ENCODE measurements at places on chromosomes 4 and X.

DNA sequence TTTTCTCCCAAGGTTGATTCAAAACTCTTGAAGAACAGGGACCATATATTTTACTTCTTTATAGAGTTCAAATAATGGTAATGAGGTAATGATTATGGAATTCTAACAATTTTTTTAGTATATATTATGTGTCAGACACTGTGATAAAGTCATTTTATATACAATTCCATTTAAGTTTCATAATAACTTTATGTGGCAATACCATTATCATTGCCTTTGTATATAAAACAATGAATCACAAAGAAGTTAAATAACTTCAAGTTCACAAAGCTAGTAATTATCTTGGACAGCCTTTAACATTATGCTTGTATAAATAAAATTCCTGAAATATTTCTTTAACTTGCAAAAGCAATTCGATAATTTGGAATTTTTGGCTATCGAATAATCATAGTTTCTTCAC, 20.6 kb downstream of the MAGEC1 start:
- DNase-seq: no peak

- DNase-seq: no peak
Observed at GRCh38 chr4:25915353-25915705, 1.3 kb downstream of the SMIM20 start.

- DNase-seq: no peak
Observed at GRCh38 chr4:138555108-138555507, 313.0 kb upstream of the SLC7A11 start.

DNA sequence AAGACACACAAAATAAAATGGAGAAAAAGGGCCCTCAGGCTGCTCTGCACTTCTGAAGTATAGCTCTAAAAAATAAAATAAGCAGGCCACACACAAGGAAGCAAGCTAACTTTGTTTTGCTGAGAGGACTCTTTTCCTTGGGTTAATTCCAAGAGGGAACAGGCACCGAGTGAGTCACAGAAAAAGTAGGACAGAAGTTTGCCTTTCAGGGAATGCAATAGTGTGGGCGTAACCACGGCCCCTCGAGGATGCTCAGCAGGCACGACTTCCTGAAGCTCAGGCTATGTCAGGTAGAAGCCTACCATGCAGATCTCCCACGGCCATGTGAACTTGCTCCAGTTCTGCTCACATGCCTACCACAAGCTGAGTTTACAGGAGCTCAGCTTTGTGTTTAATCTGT, 22.1 kb downstream of the PPP1R2C start:
- DNase-seq: no peak

- DNase-seq: no peak
Observed at GRCh38 chr4:185566972-185567371, 31.7 kb upstream of the PDLIM3 start.

DNA sequence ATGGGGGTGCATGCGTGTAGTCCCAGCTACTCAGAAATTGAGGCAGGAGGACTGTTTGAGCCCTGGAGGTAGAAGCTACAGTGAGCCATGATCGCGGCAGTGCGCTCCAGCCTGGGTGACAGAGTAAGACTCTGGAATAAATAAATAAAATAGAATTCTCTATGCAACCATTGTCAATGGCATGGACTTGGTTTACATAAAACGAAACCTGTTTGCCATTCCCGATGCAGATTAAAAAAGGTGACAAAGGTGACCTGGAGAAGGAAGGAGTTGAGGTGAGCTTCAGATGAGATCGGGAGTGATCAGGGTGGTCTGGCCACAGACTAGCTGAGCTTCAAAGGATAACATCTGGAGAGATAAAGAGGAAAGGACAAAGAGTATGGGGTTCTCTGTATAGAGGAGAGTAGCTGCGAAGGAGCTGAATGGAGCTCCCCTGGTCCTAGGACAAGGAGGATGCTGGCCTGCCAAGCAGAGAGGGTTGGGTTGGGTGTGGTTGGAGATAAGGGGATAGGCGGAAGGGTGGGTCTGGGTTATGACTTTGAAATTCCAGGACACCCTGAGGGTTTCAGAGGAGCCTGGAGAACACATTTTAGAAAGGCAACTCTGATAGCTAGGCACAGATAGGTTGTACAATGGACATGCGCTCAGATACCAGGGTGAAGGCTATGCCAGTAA, 98.6 kb downstream of the RBM47 start:
- DNase-seq: no peak

DNA sequence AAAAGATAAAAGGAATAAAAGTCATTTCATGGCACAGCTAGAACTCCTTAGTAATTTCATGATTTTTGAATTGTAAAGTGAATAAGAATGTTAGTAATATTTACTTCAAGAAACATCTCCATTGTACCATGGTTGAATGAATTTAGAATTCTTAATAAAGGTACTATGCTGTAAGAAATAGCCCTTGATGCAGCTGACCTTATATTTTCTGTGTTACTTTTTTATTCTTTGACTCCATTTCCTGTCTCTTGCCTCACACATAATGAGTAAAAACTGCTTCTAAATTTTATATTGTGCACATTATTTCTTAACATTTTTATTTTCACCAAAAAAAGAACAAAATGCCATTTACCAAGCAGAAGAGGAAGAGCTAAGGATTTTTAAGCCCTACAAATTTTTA, 81.9 kb upstream of the PDHA2 start:
- no peak for DNase-seq

DNA sequence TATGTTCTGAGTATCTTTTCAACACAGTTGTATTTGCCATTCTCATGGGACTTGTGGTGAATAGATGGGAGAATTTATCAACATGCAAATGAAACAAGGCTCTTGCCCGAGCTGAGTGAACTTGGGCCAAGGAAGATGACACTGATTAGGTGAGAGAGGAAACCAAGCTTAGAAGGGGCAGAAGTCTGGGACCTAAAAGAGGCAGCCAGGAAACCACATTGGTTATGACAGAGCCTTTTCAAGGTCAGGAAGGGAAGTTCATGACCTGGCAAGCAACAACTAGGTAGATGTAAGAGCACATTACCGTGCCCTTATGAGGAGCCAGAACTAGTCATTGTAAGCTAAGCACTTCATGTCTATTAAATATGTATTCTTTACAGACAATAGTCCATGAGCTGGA, 590.3 kb downstream of the PACRGL start:
- DNase-seq: no peak

DNA sequence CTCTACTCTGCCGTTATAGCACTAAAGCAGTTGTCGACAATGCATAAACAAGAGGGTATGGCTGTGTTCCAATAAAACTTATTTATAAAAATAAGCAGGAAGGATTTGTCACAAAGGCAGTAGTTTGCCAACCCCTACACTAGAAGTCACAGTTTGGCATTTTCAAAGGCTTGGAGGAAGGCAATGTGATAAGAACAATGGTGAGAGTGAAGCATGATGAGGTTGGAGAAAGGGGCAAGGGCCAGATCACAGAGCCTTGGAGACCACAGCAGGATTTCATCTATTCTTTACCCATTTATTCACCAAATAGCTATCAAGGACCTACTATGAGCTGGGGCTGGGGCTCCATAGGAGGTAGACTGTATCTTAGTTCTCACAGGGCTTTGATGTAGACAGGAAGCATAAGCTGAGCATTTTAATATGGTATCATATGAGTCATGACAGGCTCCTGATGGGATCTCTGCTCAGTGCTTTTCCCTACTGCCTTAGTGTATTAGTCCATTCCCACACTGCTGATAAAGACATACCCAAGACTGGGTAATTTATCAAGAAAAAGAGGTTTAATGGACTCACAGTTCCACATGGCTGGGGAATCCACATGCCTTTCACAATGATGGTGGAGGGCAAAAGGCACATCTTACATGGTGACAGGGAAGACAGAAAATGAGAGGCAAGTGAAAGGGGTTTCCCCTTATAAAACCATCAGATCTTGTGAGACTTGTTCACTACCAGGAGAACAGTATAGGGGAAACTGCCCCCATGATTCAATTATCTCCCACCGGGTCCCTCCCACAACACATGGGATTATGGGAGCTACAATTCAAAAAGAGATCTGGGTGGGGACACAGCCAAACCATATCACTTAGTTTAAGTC, 58.9 kb downstream of the PPM1K start:
- no peak for DNase-seq

DNA sequence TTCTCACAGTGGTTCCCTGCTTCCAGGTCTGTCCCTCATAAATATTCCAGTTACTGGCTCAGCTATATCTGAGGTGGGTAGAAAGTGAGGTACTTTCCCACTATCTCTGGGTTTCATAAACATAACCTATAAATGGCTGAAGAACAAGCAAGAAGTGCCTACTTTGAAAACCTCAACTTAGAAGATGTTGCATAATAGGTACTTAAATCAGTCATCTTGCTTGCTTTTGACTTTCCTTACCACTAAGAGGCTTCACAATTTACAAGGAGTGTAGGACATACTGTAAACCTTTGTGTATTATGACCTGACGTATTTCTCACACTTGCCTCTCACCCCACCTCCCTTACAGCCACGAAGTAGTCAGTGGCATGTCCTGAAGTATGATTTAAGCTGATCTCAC, 145.9 kb downstream of the PCDH19 start:
- DNase-seq: no peak

- DNase-seq: peak; percentile 75
Observed at GRCh38 chr4:169566021-169566818, 46.2 kb downstream of the NEK1 start.

DNA sequence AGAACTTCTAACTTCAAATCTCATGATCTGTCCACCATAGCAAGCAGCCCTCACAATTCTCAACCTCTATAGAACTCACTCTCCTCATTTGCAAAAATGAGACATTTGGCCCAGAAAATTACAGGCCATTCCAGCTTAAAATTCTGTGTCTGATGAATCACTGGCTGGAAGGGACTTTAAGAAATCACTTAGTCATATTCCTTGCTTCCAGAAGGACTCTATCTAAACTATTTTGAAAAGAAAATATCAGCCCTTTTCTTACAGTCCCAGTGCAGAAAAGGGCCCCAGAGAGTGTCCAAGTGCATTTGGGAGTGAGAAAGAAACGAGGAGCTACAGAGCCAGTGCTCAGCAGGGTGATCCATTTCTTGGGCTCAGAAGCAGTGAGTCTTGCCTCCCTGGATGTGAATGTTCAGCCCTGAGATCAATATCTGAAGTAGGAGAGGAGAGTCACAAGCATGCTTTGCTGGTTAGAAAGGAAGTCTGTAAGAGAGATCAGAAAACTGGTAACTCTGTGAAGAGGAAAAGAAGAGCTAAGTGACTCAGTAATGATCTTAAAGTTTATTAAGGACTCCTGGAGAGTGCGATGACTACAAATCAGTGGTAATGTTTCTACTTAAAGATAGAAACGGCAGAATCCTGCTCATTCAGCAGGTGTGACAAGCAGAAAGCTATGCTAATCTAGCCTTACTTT, 139.8 kb downstream of the PALLD start:
- no peak for DNase-seq

GRCh38 chr4:182711211-182711610, 206.0 kb downstream of the DCTD start:
- DNase-seq: no peak

DNA sequence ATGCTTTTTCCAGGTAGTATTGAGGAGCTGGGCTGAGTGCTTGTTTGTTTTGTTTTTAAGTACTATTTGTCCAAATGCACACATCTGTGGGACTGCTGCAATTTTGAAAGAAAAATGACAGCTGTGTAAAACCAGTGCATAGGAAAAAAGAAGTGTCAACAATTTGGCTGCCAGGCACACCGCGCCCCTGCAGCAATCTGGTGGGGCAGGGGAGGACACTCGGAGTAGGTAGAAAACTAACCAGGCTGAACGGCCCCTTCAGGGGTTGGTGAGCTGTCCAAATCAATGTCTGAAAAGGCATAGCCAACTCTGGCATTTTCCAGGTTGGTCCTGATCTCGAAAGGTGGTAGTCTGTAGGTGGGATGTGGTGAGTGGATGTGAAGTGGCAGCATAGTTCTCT, 1.1 kb downstream of the LDOC1 start:
- no peak for DNase-seq

DNA sequence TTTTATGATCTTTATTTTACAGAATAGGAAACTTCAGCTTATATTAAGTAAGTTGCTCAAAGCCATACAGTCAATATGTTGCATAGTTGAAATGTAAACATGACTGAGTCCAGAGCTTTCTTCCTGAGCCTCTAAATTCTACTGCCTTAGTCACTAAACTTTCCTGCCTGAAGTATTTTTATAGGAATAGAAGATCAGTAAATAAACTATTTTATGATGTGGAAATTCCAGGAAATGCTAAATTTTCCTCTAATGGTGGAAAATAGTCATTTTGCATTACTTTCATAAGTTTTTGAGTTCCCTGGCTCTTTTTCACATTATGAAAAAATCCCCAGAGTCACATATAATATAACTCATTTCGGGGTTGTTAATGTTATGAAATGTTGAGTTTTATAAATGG, 182.8 kb downstream of the BANK1 start:
- DNase-seq: no peak

DNA sequence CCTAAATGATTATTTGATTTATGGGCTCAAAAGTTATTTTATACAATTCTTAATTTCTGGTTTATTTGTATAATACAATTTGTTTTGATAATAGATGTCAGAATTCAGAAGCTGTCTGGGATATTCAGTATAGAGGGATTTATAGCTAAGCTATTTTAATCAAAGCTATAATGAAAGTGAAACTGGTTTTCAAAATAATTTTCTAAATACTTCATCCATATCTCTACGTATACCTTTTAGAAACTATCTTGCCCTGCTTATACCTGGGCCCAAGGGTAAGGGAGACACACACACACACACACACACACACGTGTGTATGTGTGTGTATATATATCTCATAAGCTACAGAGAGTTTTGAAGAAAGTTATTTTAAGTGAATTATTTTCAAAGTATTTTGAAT, 2.9 kb downstream of the TMEM131L start:
- peak; percentile 31 for DNase-seq

DNA sequence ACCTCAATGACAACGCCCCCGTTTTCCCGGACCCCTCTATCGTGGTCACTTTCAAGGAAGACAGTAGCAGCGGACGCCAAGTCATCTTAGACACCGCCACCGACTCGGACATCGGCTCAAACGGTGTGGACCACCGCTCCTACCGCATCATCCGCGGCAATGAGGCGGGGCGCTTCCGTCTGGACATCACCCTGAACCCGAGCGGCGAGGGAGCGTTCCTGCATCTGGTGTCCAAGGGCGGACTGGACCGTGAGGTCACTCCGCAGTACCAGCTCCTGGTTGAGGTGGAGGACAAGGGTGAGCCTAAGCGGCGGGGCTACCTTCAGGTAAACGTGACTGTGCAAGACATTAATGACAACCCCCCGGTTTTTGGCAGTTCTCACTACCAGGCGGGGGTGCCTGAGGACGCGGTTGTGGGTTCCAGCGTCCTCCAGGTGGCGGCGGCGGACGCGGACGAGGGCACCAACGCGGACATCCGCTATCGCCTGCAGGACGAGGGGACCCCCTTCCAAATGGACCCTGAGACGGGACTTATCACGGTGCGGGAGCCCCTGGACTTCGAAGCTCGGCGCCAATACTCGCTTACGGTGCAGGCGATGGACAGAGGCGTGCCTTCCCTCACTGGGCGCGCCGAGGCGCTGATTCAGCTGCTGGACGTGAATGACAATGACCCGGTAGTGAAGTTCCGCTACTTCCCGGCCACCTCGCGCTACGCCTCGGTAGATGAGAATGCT, 2.2 kb downstream of the FAT4 start:
- DNase-seq: peak; percentile 66

GRCh38 chr4:71147261-71147660, 153.8 kb downstream of the DCK start:
- DNase-seq: no peak
